ENCODE measurements at places on chromosomes 4 and X. TPM values are rescaled to one million over a fixed set of nuclear protein-coding genes. Genes with fewer than 3 reads are reported as not detected.

DNA sequence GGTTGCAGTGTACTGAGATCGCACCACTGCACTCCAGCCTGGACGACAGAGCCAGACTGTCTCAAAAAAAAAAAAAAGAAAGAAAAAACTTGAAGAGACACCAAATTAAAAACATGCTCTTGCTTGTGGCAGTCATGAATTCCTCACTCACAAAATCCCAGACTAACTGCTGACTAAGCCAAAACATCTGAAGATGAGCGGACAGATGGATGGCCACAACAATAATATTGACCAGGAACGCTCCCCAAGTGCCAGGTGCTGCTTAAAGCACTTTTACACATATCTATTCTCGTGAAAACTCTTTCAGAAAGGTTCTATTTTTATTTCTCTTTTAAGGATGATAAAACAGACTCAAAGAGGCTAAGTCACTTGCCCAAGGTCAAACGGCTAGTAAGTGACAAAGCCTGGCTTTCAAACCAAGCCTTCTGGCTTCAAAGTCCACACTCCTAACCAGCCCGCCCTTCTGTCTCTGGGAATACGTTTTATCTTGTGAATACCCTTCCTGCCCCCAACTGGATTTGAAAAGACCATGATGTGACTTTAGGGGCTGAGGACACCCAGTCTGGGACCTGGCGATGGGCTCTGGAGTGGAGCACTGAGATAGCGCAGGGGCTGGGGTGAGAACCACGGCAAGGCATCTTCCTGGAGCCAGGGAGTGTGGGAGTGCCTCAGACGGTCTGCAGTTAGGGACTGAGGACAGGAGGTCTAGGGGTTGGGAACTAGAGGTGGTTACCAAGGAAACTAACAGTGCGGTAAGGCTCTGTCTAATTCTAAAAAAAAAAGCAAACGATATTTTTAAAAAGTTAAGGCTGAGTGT lies 9.5 kb upstream of the CXCR3 start:
- DNase-seq = no peak
- no peaks in the 10 kb centered on the region for H3K36me3 ChIP-seq
- H3K4me3 ChIP-seq = no peak overlapping the region
- no peaks in the 10 kb centered on the region for H3K4me1 ChIP-seq

Gene PPP1R2C
- polyA plus RNA-seq = not detected

Gene ELF2
- polyA plus RNA-seq = 8.1 TPM

Gene TCP11X2
- polyA plus RNA-seq = not detected

- DNase-seq = no peak
- peaks cover 22% of the 10 kb centered on the region for H3K4me1 ChIP-seq
- H3K27ac ChIP-seq = no peak overlapping the region
- peaks cover 58% of the 10 kb centered on the region for H3K36me3 ChIP-seq
- H3K27me3 ChIP-seq = no peaks in the 10 kb centered on the region
Observed at GRCh38 chr4:1231637-1232360, 17.1 kb downstream of the CTBP1 start.

Gene FAM184B
- not detected for polyA plus RNA-seq

DNA sequence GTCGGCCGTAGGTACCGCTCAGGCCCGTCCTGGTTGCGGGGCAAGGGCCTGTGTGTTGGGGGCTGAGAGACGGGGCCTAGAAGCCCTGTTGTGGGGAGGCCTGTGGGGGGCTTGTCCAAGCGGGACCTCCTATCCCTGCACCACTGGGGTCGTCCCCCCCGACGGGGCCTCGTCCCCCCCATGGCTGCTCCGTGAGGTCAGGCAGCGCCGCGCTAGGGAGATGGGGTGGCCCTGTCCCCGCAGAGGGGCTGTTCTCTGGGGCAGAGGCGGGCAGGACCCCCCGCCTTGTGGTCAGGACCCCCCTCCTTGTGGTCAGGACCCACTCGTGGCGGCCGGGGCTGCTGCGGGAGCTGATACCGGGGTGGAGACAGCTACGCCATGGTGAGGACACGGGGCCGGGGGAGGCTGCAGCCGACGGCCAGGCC lies 12.1 kb upstream of the GTPBP6 start:
- H3K36me3 ChIP-seq = no peaks in the 10 kb centered on the region
- no peak overlapping the region for H3K4me3 ChIP-seq
- no peak overlapping the region for H3K27ac ChIP-seq
- no peaks in the 10 kb centered on the region for H3K27me3 ChIP-seq
- DNase-seq = no peak

Gene AMER1
- polyA plus RNA-seq = 1.3 TPM

DNA sequence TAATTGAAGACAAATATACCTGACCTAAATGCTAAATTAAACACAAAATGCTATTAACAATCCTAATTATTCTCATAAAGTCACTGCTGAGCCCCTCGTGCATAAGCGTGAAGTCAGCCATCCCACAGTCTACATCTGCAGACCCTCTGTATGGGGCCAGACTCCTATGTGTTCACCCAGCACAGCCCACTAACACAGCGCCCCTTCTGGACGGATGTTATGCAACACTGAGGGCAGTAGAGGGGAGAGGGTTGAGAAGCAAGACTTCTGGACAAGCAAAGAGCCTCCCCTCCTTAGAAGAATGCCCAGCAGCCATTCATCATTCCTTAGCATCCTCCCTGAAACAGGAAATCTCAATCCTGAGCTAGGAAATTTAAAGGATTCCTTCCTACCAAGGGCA lies 7.9 kb downstream of the TRPC3 start:
- no peaks in the 10 kb centered on the region for H3K36me3 ChIP-seq
- H3K4me3 ChIP-seq = no peak overlapping the region
- DNase-seq = no peak
- H3K27me3 ChIP-seq = no peaks in the 10 kb centered on the region
- no peaks in the 10 kb centered on the region for H3K4me1 ChIP-seq

- no peaks in the 10 kb centered on the region for H3K27me3 ChIP-seq
- no peak for DNase-seq
- no peaks in the 10 kb centered on the region for H3K4me1 ChIP-seq
- H3K36me3 ChIP-seq = peaks cover 10% of the 10 kb centered on the region
- H3K4me3 ChIP-seq = no peak overlapping the region
- H3K27ac ChIP-seq = no peak overlapping the region
Observed at GRCh38 chr4:1379801-1380331, 26.4 kb downstream of the NKX1-1 start.

DNA sequence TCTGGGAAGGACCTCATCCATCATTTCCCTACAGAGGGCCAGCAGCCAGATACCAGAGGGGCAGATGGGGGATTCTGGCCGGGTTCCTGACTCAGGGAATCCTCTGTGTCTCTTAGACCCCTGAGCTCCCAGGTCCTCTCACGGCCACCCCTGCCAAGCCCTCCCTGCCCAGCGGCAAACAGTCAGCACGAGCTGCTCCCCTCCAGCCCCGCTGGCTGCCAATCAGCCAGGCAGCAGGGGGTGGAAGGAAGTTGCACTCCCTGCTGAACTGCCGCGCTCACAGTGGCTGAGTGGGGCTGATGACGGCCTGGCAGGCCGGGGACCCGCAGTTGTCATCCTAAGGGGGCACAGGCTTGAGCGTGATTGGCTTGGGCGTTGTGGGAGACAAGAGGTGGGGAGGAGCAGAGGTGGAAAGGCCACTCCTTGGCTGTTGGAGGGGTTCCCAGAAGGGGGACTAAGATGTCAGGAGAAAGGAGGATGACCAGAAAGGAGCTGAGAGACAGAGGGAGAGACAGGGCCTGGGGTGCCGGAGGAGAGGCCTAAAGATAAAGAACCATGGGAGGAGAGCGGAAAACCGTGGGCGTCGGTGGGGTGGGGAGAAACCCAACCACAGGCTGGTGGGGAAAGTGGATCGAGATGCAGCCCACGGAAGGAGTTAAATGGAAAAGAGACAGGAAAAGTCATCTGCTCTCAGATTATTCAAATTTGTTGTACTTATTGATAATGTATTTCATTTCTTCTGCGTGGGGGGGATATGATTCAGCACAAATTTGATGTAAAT lies 4.4 kb upstream of the CCDC149 start:
- H3K27ac ChIP-seq = no peak overlapping the region
- H3K27me3 ChIP-seq = no peaks in the 10 kb centered on the region
- no peaks in the 10 kb centered on the region for H3K4me1 ChIP-seq
- H3K36me3 ChIP-seq = no peaks in the 10 kb centered on the region
